ENCODE measurements at places on chromosomes 16 and 17. TPM values are rescaled to one million over a fixed set of nuclear protein-coding genes. Genes with fewer than 3 reads are reported as not detected.

The DOC2B gene
- 1.0 TPM for total RNA-seq

The GLP2R gene
- total RNA-seq: not detected

The G6PC3 gene
- 81.1 TPM for total RNA-seq

GRCh38 chr16:62077998-62078397 lies 41.8 kb upstream of the CDH8 start:
- H3K27ac ChIP-seq: no peak overlapping the region
- no peaks in the 10 kb centered on the region for H3K27me3 ChIP-seq
- H3K36me3 ChIP-seq: no peaks in the 10 kb centered on the region
- H3K4me1 ChIP-seq: no peaks in the 10 kb centered on the region
- peak; percentile 14 for DNase-seq

Measured in neural crest cell (in vitro differentiated cells).